GM13977 (cell line): ENCODE measurements at places on chromosomes 13 and 19.

DNA sequence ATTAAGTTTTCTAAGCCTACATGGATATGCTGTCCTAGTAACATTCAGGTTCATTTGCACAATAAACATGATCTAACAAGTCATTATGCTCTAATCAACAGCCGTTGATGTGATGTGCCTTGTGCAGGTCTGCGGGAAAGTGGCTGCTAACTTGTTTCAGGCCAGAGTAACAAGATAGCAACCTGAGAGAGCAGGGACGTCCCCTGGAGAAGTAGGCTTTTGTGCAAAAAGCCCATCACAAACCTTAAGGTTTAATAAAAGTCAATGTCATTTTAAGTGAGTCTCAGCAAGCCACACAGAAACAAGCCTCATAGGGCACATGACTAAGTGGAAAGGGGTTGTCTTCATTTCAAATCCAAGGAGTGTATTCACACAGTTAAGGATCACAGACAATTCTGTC lies 17.6 kb downstream of the FOXO1 start:
- no peak for DNase-seq

DNA sequence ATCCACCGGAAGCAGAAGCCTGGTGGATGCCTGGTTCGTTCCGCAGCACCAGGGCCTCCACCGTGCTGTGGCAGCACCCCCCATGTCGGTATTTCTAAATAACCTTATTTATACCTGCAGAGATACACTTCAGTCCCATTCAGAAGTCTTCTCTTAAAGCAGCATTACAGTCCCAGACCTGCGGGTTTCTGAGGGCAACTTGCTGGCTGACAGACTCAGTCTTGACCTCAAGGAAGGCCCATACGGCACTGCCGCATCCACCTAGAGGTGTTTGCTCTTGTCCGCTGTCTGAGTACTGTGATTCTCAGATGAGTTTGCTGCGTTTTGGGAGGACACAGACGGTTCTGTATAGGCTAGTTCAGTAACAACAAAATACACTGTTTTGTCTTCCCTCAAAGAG lies 16.9 kb upstream of the TEX29 start:
- no peak for DNase-seq

DNA sequence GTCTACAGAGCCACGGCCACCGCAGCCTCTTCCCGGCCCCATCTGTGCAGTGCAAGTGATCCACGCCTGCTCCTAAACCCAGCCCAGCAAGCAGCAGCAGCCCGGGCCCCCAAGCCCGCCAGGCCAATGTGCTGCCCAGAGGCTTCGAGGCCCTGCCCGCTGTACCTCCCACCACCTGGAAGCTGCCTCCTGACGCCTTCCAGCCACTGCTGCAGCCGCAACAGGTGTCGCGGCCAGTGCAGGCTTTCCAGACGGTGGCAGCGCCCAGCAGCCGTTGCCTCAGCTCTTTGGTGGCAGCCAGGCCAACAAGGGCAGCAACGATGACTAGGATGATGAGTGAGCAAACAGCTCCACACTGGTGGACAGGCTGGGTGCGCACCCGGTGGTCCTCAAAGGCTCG lies 50.2 kb upstream of the TPM4 start:
- DNase-seq = no peak

GRCh38 chr13:28650284-28650683 lies 8.6 kb upstream of the POMP start:
- no peak for DNase-seq
